ENCODE measurements at places on chromosomes 11 and 22.

- DNase-seq: no peak
Measured at GRCh38 chr11:120547811-120548681, 36.5 kb downstream of the GRIK4 start.

DNA sequence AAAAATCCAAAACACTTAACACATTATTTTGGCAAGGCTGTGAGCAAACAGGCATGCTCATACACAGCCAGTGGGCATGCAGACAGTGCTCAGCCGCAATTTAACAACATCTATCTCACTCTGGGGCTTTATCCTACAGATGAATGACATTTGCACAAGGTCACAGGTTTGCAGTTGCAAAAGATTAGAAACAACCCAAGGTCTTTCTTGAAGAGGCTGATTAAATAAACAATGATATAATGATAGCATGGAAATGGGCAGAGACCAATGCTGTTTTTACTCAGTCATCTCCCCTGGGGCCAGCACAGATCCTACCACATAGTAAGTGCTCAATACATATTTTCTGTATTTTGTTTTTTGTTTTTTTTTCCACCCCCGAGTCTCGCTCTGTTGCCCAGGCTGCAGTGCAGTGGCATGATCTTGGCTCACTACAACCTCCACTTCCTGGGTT is 9.4 kb downstream of the A4GALT start:
- no peak for DNase-seq

DNA sequence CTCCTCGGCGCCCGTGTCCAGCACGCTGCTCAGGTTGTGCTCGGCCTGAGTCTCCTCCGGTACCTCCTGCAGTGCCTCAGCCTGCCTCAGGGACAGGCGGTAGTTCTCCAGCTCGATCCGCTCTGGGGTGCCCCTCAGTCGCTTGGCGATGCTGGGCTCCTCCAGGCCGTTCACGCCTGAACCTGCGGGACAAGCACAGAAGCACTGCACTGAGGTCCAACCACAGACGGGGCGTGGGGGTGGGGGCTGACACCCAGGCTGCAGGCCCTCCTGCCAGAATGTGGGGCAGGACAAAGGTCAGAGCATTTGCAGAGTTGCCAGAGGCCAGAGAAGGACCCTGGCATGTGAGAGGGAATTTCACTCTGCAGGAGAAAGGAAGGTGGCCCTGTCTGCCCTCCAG is 67.6 kb upstream of the BID start:
- DNase-seq: no peak

GRCh38 chr22:26887916-26888315 is 230.5 kb downstream of the MIAT start:
- DNase-seq: no peak

GRCh38 chr22:37610480-37611129 is 2.0 kb downstream of the GGA1 start:
- no peak for DNase-seq

GRCh38 chr11:68303982-68304780 is 8.2 kb upstream of the LRP5 start:
- DNase-seq: no peak

- no peak for DNase-seq
Measured at GRCh38 chr11:128179039-128179438, 408.3 kb downstream of the ETS1 start.

DNA sequence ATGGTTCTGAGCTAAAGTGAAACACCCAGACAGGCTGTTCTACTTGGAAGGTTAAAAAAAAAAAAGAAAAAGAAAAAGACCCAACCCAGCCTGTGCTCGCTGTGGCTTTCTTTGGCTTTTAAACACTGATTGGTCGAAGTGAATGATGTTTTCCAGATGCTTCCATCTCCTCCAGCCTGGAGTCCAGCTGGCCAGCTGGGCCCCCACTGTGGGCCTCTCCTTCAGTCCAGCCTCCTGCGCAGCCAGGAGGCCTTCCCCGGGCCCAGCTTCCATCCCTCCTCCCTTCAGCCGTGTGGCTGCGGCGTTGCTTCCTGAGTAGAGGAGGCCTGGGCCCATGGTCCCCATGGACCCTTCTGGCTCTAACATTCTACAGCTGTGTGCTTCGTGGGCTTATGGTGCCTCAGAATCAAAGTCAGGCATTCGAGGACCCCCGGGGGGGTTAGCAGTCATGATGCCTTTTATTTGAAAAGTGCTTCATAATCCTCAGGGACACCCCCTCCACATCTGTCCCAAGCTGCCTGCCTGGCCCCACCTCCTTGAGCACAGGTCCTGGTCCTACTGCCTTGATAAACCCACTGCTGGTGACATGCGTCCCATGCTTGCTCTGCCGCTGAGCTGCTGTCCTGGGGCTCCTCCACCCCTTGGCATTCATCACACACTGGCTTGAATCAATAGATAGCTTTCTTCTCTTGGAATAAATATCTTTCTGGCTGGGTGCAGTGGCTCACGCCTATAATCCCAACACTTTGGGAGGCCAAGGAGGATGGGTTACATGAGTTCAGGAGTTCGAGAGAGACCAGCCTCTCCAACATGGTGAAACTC is 42.2 kb upstream of the FBLN1 start:
- no peak for DNase-seq

DNA sequence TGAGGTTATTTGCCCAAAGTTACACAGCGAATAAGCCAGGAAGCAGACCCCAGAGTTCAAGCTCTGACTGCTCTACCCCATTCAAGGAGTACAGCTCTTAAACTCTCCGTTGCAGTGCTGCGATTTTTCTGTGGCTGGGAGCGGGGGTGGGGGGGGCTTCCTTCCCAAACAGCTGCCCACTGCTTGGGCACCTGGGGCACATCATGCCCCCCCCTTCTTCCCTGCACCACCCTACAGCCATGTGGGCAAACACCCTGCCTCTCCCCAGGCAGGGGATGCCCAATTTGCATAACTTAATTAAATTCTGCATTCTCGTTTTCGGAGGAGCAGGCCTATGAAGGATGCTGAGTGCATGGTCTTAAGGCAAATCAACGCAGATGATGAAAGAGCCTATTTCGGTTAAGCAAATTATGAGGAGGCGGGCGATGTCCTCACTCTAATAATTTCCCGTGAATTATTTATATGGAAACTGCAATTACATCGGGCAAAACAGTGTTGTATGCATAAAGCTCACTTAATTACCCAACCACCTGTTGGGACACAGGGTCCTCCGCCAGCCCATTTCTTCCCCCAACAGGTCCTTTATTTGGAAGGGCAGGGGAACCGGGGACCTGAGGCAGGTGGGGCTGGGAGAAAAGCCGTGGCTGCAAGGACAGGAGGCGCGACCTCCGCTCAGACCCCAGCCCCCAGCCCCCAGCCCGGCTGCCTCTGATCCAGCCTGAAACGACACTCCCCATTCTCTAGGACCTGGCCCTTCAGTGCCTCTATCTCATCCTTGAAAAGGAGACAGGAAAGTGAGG is 610.5 kb downstream of the BUD13 start:
- DNase-seq: no peak

DNA sequence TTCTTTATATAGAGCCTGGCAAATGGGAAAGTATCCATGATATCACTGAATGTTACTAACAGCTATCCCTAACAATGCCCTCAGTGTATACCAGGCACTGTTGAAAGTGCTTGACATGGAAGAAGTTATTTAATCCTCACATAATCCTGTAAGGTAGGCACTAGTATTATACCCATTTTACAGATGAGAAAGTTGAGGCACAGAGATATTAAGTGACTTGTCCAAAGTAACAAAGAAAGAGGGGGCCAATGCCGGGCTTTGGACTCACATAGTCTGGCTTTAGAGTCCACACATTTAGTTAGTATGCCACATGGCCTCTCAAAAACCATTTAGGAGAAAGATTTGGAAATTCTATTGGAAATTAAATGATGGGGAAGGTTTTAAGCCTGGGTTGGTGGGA is 220.8 kb upstream of the PLET1 start:
- no peak for DNase-seq

GRCh38 chr11:104908186-104908531 is 9.9 kb upstream of the CASP12 start:
- no peak for DNase-seq

DNA sequence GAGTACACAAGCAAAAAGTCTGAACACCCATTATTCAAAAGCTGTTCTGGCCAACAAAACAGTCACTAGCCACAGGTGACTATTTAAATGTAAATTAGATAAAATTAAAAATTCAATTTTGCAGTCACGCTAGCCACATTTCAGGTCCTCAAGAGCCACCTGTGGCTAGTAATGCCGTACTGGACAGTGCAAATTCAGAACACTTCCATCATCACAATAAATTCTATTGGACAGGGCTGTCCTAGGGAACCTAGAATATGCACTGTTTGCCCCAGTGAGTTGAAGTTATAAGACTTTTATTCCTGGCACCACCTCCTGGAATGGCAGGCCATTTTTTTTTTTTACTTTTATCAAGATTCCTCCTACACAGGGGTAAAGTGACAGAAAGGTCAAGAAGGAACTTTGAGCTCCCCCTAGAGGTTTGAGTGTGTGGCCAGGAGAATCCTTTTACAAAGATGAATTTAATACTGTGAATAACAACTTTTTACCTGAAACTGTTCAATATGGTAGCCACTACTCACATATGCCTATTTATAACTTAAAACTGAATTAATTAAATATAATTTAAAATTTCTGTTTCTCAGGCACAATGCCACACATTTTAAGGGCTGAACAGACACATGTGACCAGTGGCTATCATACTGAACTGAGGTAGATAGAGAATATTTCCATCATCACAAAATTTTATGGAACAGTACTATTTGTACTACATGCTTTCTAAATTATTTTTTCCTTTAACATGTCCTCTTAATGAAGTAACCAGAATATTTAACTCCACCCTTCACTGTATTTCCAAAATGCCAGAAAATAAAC is 6.5 kb downstream of the MSANTD2 start:
- DNase-seq: no peak

GRCh38 chr22:33409079-33409478 is 350.9 kb upstream of the SYN3 start:
- DNase-seq: no peak

DNA sequence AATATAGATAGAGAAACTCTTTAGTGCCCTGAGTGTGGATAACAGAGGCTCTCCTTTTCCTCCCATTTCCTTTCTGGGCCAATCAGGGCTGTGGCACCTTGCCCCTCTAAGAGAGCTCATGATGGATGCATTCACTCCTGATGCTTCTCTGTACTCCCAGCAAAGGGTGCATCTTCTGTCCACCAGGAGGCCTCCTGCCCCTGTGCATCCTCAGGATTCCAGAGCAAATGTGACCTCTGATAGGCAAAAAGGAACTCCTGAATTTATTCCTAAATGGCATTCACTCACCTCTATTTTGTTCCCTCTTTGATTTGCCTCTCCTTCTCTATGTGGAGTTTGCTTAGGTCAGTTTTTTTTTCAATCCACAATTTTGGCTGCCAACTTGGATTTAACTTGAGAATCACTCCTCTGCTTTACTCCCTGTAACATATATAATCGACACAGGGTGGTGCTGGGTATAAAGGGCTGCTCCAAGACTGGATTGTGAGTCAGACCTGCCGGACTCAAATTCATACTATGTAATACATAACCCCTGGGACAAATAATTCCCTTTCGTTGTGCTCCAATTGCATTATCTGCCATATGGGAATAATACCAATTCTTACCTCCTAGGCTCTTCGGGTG is 1.1 kb upstream of the MRGPRX4 start:
- no peak for DNase-seq

DNA sequence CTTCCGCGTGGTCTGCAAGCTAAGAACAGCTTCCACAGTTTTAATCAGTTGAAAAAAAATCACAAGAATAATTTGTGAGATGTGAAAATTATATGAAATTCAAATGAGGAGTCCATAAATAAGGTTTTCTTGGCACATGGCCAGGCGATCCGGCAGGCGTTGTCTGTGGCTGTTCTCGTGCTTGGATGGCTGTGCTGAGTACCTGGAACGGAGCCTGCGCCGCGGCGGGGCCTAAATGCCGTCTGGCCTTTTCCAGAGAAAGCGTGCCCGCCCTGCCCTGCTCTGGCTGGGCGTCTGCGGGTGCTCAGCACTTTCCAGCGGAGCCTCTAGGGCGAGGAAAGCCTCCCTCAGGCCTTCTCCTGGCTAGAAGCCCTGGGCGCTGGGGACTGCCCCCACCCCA is 41.8 kb downstream of the OSBPL5 start:
- no peak for DNase-seq
